ENCODE measurements at places on chromosomes 1 and 21.

GRCh38 chr1:27966402-27967105, 6.8 kb downstream of the XKR8 start:
- DNase-seq: no peak

GRCh38 chr1:164610538-164611222, 51.7 kb downstream of the PBX1 start:
- DNase-seq: no peak

DNA sequence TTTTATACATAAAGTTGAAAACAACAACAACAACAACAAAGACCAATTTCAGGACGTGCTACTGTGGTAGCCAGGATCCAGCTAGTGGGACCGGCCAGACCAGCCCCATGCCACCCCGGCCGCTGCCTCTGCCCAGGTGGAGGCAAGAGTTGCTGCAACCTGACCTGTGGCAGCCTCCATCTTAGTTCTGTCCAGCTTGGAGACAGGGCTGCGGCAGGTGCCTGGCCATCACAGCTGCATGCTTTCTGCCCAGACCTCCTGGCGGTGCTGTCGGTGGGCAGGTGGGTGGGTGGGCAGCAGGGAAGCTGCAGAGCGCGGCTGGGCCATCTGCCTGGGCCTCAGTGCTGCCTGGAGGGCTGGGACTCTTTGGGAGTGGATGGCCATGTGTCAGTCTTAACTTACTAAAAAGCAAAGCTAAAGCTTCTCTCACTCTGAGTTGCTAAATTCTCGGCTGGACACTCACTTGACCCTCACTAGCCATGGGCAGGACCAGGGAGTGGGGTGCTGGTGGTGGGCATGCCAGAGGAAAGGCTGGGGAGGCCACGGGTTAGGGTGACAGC, 38.6 kb downstream of the KIAA1614 start:
- DNase-seq: no peak

GRCh38 chr1:197731449-197731848, 43.8 kb downstream of the DENND1B start:
- no peak for DNase-seq

GRCh38 chr1:181714428-181714827, 231.1 kb downstream of the CACNA1E start:
- DNase-seq: no peak

GRCh38 chr1:1777583-1777899, 729 bp downstream of the NADK start:
- DNase-seq: peak; percentile 60

All from RKO (cell line).